Activated naive CD8-positive, alpha-beta T cell treated with anti-CD3 and anti-CD28 coated beads for 36 hours (primary cell): ENCODE measurements at places on chromosomes 7 and 10.

- no peak for DNase-seq
These were observed 61.5 kb downstream of the CPVL start for GRCh38 chr7:29084832-29085231.

DNA sequence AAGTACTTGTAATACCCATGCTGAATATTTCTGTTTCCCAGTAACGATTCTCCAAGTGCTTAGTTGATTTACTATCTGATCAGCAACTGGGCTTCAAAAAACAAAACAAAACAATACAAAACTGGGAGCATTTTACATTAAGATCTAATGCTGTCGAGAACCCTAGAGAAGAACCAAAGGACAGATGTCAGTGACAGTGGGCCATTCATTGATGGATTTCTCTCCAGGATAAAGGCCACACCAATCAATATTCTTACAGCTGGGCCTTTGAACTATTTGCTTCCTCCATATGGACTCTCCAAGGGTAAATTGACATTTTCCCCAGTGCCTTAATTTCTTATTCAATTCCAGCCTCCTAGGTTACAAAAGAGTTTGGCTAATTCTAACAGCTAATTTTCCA, 217.5 kb downstream of the ADAM12 start:
- DNase-seq = no peak

GRCh38 chr10:9510626-9511025, 1456.1 kb downstream of the GATA3 start:
- DNase-seq = no peak

DNA sequence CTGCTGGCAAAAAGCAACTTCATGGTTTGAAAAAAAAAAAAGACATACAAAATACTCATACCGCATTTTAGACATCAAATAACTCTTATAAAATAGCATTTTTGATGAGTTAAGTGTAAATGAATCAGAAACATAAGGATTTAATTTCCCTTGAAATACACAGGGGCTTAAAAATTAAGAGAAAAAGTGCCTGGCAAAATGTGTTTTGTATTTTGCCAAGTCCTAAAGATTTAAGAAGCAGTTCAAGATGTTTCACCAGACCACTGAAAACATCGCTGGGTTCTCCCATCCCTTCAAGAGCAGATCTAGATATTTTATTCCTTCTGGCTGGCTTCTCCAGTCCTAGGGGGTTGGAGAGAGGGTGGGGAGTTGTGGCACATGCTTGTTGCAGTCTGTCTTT, 396.4 kb downstream of the INHBA start:
- DNase-seq = no peak

GRCh38 chr7:107173191-107173590, 4.4 kb downstream of the HBP1 start:
- DNase-seq = no peak

DNA sequence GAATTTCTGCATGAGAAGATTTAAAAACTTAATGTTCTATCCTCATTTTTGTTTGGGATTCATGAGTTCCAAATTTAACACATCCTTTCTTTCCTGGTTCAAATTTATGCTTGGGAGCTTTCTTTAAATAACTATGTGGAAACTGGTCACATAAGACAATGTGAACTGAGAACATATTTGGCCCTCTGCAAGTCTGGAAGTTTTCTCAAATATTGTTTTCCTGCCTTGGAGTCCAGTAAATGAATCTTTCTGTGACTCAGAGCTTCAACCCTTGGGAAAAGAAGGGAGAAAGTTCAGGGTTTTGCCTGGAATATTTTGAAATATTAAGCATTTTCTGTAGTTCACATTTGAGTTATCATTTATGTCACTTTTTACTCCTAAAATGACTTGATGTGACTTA, 559.0 kb upstream of the NRP1 start:
- no peak for DNase-seq

DNA sequence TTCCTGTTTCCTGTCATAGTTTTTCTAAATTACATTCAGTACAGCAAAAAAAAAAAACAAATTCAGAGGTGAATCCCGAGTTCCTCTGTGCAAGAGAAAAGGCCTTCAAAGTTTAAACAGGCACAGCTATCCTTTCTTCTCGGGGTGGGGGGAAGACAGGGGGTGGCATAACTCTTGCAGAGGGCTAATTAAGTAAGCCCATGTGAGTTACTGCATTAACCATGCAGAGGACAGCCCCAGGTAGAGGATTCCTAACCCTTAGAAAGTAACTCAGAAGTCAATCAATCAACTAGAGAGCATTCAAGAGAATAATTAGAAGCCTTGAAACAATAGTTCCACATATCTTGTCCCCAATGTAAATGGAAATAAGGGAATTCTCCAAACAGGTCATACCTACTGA, 170.9 kb downstream of the CSTF2T start:
- no peak for DNase-seq

GRCh38 chr7:5439572-5440496, 16.2 kb upstream of the TNRC18 start:
- DNase-seq = no peak

- no peak for DNase-seq
These were observed 7.3 kb downstream of the YKT6 start for GRCh38 chr7:44208085-44208484.
